ENCODE measurements at places on chromosomes 4 and X.

GRCh38 chrX:39491548-39492297 is 606.0 kb downstream of the BCOR start:
- no peak for DNase-seq

DNA sequence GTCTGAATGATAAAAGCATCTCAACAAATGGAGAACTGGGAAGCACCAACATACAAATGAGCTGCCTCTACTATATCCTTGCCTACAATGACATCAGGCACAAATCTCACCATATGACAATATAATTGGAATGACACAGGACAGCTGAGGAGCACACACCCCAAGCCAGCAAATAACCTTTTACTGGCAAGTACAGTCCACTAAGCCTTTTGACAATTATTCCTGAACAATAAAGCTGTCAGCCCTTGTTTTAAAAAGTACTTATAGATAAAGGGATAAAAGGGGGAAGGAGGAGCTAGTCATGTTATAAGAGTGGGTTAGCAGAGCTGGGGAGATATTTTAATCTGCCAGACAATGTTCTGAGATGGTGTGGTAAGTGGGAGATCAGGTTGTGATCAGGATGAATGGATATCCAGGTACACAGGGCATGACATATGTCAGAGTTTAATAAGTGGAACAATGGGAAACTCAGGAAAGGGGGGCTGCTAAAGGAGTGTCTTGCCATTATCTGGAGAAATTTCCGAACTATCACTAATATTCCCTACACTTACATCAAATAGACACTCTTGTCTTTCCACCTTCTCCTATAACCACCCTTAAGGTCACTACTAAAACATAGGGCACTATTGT is 127.6 kb downstream of the GPC3 start:
- DNase-seq, result no peak

- no peak for DNase-seq
Measured at GRCh38 chr4:13481569-13481968, 2.6 kb downstream of the RAB28 start.

DNA sequence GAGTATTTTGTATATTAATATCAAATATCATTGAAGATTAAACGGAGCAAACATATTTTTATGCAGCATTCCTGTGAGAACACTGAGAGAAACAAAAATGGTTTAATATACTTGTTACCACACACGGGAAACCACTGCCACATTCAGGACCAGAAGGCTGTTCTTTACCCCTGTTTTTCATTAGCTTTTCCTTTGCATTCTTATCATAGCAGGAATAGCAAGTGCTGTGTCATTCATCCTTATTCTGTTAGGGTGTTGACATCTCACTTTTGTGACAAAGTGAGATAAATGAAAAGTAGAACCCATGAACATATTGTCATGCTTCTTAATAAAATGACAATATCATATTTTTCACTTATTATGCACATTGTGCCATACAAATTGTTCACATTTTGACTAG is 212.4 kb upstream of the NDST4 start:
- no peak for DNase-seq

DNA sequence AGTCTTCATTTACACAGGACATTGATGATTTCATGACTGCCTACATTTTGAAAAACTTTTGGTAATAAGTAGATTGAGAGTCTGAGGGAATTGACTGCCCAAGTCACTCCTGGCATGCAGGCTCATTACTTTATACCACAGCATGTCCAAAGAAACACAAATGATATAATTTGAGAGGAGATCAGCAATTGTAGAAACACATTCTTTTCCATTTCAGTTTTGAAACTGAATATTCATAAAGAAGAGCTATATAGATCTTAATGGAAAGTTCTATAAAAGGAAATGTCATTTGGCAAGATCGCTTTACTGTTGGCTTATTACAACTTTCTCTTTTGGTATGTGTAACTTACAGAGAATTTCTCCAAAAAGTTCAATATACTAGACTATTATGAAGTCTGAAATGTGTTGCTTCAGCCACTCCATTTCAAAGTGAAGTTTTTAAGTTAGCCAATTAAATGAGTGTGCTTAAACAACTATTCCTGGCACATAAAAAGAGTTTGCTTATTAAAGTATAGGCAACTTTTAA is 158.0 kb downstream of the ARAP2 start:
- DNase-seq, result no peak

GRCh38 chr4:184826691-184827270 is 1.0 kb upstream of the ACSL1 start:
- no peak for DNase-seq

DNA sequence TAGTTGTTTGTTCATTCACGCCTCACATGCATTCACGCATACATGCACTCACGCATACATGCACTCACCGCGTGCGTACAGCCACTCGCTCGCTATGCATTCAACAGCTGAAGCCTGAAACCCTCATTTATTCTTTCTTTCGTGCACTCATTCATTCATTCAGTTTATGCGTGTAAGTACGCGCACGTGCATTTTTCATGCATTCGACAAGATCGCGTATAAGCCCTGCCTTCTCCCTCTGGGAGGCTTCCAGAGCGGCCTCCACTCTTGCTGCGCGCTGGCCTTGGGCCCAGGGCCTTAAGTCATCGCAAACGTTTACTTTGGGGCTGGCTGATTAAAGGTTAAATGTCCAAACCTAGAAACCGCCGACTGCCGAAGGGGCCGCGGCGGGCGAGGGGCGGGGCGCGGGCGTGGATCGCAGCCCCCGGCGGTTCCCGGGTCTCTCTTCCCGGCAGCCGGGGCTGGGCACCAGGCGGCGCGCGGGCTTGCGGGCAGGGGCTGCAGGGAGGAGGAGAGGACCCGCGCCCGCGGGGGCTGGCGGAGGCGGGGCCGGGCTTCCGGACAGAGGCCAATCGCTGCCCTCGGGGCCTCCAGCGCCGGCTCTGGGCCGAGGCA is at the start of gene GYG2:
TSS of gene GYG2 (plus strand) at position 587 of the 615 bp plus-strand sequence. CDS start 1,259 bp downstream, outside the sequence.
- no peak for DNase-seq

DNA sequence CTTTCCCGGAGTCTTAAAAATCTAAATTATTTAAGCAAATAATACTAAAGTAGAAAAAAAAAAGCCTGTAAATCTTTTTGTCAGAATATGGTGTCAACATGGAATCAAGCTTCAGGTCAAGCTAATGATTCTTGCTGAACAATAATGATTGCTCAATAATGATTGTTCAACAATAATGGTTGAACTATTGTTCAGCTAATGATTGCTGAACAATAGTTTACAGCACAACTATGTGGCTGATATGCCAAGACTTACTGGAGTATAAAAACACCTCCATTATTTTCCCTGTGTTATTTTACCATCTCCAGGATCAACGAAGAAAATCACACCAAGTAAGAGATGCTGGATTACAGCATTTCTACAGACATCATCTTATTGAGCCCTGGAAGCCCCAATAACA is 35.1 kb upstream of the SMIM31 start:
- no peak for DNase-seq

- DNase-seq, result no peak
Measured at GRCh38 chr4:53527326-53527725, 64.0 kb downstream of the LNX1 start.

DNA sequence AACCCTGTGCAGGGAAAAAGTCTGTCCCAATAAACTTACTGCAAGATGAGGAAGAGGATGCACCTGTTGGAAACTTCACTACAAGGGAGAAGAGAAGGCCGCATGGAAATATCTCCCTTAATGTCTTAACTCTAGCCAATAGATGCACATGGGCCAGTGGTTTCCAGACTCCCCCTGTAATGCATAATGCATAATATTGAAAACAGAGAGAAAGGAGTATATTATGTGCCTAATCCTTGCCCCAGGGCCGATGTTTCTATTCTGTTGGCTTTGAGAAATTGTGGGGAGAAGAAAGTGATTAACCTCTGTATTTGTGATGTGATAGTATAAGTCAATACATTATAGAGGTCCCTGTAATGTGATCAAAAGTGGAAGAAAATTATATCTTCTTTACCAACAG is 37.2 kb downstream of the INTS12 start:
- no peak for DNase-seq

DNA sequence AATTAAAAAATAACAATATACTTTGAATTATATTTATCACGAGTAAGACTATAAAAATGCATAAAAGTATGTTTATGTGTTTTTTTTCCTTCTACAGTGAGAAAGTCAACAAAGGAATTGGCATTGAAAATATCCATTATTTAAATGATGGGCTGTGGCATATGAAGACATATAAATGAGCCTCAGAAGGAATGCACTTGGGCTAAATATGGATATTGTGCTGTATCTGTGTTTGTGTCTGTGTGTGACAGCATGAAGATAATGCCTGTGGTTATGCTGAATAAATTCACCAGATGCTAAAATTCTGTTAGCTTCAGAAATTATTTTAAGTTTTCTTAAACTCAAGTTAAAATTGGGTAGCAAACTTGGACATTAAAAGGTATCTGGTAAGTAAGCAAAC is 8.2 kb downstream of the MCTS1 start:
- no peak for DNase-seq

- DNase-seq, result no peak
Measured at GRCh38 chr4:66569228-66569627, 898.9 kb upstream of the EPHA5 start.

DNA sequence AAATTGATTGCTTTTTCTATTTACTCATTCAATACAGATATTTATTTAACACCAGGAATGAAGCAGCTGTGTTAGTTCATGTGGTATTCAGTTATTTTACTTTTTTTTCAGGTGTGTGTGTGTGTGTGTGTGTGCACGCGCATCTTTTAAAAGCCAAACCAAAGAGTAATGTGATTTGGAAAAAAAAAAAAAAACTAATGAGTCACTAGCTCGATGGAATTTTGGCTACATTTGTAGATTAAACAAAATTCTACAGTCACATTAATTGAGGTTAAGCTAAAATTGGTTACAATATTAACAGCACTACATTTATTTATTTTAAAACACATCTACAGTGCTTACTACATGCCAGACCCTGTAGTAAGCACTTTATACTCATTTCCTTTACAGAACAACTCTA is 66.8 kb downstream of the HHIP start:
- no peak for DNase-seq

DNA sequence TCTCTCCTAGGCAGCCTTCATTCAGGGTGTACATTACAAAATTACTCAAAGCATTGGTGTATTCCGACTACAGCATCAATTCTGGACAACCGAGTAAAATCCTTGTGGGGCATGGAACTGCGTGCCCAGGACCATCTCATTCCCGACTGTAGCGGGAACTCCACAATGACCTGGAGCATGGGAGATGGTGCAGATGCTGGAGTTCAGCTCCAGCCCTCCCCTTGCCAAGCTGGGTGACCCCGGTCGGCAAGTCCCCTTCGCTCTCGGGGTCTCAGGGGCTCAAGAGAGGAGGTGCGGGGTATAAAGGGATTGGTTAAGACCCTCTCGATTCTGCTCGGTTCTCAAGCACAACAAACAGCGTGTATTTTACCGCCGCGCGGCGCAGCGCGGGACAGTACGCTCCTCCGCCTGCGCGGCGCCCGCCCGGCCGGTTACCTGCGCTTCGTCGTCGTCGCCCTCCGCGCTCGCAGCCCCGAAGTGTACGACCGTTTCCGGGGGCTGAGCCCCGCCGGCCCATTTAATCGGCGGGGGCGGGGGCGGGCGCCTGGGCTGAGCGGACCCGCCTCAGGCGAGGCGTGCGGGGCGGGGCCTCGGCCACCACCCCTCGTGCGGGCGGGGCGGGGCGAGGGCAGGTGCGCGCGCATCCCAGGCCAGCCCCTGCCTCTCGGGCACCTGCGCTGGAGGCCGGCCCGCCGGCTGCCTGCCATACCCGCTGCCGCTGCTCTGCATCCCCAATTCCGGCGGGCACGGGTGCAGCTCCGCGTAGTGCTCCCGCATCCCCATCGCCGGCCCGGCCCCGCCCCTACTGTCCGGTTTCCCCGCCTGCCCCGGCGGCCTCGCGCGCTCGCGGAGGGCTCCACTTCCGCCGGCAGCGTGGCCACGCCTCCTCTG is at the start of gene G6PD:
TSS of gene G6PD (minus strand) at position 493 of the 891 bp plus-strand sequence. CDS start 691 bp downstream, outside the sequence.
- DNase-seq, result peak; percentile 72

GRCh38 chr4:111869339-111869738 is 275.9 kb upstream of the FAM241A start:
- DNase-seq, result no peak

- DNase-seq, result no peak
Measured at GRCh38 chr4:4841156-4841555, 18.3 kb upstream of the MSX1 start.

DNA sequence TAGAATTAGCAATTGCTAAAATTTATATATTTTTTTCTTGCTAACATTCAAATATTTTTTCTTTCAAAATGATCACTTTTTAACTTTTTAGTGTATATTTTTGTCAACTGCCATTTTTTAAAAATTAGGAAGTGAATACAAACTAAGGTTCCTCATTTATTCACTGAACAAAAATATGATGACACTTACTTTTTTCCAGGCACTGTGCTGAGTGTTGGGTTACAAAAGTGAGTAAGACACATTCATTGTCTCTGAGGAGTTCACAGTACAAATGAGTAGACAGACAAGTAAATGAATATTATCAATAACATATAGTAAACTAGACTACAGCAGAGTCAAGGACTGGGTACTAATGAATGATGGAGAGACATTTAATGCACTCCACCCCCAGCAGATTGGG is 543.5 kb downstream of the PDHA2 start:
- DNase-seq, result no peak

DNA sequence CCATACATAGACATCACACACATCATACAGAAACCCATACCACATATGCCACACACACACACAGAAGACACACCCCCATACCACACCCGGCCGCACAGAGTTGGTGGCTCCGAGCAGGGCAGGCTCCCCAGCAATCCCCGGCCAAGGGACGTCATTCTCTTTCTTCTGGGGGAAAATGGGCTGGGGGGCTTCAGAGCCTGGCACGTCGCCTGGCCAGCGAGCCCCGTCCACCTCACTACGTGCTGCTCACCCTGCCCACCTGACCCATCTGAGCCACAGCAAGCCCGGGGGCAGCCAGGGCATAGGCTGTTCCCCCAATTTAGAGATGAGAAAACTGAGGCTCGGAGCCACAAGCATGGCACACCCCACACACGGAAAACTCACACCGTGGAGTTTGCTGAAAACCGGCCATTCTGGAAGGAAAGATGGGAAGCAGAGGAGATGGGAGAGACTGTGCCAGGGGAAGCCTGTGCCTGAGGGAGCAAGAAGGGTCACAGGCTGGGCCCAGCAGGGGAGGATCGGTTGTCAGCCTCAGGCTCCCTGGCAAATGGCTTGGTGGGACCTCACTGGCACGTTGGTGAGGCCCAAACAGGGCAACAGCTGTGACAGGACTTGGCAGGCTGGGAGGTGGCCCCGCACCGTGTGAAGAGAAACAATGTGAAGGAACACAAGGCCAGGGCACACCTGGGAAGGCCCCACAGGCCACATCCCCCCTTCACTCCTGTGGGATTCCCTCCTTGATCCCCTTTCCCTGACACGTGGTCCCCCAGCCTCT is 73.2 kb downstream of the JAKMIP1 start:
- no peak for DNase-seq

DNA sequence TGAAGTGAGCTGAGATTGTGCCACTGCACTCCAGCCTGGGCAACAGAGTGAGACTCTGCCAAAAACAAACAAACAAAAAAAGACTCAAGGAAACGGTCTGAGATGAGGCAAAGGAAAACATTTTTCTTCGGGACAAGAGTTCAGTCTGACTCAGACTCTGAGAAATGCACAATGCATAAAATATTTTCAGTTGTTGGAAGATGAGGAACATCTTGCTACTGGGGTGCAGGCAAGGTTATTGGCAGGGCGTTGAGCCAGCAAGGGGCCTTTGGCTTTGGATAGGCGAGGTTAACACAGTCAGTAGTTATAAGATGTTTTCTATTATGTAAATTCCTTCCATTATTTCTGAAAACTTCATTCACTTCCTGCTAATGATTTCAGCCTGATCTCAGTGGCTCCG is 96.1 kb upstream of the VCX start:
- DNase-seq, result no peak

Measured in dermis microvascular lymphatic vessel endothelial cell (primary cell).